Stimulated activated naive B cell treated with anti-CD40 and anti-IgM and Interleukin-4, amounts not matched to agents 10 μg/mL and 1 μg/mL and 100 μg/mL, for 72 hours (primary cell): ENCODE measurements at places on chromosomes 6 and 20.

DNA sequence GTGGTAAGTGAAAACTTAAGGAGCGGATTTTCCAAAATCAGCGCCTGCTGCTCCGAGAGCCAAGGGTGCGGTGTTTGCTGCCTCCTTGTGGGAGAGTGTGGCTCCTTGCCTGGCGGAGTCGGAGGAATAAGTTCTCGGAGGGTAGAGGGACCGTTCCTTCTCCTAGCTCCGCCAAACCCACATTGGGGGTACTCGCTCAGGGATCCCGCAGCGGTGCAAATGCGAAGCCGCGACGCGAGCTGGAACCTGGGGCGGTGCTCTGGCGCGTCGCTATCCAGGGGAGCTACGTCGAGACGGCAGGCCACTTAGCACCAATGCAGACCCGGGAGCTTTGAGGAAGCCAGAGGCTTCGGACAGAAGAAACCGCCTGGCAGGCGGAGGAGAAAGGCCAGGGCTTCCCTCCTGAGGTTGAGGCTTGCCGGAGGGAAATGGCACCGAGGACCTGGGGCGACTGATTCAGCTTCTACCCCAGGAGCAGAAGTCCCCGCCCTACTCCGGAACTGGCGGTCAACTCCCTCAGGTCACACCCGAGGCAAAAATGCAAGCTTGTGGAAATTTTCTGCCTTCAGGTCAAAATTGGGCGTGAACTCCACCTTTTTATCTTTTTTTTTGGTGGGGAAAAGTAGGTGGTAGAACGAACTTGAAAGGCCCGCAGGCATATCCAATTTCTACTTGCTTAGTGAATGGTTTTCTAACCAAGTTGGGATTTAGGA, 5.7 kb upstream of the DDX43 start:
- DNase-seq: peak; percentile 31

DNA sequence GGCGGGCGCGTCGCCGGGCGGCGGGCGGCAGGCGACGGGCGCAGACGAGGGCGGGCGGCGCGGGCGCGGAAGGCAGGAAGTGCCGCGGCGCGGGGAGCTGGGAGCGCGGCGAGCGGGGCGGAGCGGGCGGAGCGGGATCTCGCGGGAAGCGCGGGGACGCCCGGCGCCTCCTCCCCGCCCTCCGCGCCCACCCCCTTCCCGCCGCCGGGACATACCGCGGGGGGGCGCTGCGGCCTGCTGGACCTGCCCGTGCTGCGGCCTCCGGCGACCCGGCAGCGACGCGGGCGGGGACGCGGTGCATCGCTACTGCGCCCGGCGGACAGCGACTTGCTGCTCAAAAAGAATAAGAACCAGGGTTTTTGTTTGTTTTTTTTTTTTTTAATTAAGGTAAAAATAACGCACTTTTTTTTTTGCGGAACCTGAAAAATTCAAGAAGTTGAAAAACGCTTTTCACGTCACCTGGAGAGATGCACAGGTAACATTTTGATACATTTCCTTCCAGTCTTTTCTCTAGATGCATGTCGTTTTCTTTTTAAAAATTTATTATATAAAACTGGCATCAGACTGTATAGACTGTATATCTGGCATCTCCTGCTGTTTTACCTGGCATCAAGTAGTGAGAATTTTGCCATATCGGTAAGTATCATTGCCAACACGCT, at the start of gene CENPB:
Gene CENPB, minus strand, starts transcription at position 76 of the 659 bp plus-strand sequence. CDS start 257 bp downstream, outside the sequence.
- peak; percentile 90 for DNase-seq

DNA sequence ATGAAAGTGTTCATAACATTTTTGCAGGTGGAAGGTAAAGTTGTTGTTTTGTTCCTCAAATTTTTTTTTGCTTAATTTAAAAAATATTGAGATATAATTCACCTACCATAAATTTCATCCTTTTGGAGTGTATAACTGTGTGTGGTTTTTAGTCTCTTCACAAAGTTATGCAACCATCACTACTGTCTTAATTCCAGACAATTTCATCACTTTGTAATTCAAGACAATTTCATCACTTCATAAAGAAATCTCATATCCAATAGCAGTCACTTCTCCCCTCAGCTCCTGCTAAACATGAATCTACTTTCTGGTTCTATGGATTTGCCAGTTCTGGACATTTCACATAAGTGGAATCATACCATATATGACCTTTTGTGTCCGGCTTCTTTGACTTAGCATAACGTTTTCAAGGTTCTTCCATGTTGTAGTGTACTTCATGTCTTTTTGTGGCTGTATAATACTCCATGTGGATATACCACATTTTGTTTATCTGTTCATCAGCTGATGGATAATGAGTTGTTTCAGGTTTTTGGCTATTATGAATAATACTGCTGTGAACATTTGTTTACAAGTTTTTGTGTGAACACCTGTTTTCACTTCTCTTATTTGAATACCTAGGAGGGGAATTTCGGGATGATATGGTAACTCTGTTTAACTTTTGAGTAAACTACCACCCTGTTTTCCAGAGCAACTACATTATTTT, 18.8 kb downstream of the ZFAND3 start:
- DNase-seq: no peak

DNA sequence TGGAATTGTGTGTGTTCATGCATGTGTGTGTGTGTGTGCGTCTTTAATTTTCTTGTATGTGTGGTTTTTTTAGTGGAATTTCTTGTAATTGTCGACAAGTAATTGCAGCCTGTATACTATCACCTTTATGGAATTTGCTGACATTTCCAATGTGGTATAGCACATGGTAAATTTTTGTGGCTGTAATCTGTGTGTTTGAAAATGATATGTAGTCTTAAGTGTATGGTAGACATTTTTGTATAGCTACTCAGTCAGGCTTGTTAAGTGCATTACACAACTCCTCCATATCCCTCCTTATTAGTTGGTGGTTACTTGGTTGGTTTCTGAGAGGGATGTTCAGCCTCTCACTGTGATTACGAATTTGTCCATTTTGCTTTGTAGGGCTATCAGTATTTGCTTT, 384.5 kb upstream of the HSF2 start:
- DNase-seq: no peak

GRCh38 chr20:4926531-4927156, 74.7 kb downstream of the SLC23A2 start:
- DNase-seq: no peak

- no peak for DNase-seq
Measured at GRCh38 chr6:166569206-166569605, 17.3 kb downstream of the RAMACL start.

GRCh38 chr6:11622156-11622555, 84.6 kb downstream of the TMEM170B start:
- DNase-seq: no peak

DNA sequence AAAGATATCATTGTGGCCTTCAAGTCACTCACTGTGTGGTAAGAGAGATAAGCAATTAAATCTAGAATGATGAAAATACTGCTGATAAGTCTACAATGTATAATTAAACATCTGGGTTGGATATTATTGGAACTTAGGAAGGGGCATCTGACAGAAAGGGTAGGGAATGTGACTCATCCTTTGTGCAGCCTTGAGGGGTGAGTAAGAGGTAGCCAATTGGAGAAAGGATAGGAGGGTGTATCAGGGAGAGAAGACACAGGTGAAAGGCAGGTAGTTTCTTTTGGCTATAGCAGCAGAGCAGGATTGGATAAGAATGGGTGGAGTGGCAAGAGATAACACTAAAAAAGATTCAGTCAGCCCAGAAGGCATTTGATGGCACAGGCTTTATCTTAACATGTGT, 182.0 kb downstream of the COL21A1 start:
- no peak for DNase-seq

DNA sequence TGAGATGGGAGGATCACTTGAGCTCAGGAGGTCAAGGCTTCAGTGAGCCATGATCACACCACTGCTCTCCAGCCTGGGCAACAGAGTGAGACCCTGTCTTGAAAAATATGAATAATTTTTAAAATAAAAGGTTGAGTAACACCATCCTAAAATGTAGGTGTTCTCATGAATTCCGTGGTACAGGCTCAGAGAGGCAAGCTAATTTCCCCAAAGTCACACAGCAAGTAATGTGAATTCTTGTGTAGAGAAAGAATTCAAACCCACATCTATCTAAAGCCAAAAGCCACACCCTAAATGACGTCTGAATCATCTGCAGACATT, 80.5 kb downstream of the ZNF217 start:
- DNase-seq: no peak

GRCh38 chr6:169575365-169575764, 126.5 kb downstream of the WDR27 start:
- no peak for DNase-seq

DNA sequence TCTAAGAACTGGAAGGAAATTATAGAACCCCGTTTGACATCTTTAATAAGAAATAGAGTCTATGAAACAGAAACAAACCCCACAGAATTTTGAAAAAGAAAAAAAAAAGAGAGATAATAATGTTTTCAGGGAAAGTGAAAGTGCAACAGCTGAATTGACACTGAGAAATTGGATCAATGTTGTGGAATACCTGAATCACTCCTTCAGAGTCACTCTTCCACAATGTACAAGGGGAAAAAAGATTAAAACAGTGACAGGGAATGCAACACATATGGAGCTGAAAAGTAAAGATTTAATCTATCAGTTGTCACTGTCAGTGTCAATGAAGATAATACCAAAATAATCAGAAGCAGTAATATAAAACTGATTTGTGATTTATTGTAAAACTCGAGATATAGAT, 520.8 kb upstream of the HS3ST5 start:
- DNase-seq: no peak

DNA sequence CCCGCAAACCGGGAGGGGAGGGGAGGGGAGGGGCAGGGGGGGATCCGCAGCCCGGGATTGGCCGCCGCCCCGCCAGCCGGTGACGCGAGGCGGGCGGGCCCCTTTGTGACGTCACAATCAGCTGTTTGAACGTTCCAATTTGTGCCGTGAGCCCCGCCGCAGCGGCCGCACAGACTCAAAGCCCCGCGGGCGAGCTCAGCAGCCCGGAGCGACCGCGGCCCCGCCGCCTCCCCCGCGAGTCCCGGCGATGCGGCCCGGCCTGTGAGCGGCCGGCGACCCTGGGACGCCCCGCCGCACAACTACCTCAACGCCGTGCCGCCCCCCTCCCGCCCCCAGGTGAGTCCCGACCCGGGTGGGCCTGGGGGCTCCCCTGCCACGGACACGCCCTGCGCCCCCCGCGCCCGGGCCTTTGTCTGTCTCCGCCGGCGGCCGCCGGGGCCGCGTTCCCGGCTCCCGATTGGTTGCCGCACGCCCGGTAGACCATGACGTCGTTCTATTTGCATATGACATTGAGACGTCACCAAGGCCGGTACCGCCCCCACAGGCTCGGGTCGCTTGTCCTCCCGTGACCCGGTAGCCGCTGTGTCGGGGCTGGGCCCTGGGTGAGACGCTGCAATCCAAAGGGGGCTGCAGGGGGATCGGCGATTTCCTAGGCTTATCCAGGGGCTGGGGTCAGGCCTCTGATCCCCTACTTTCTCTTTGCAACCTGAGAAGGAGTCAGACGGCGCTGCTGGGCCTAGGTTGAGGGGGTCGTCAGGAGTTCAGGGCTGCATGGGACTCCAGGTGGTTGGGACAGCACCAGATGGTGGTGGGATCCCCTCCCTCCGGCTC, at the start of gene TP53INP2:
Gene TP53INP2, plus strand, starts transcription at position 168 of the 831 bp plus-strand sequence. CDS start 4,396 bp downstream, outside the sequence.
- peak; percentile 81 for DNase-seq

- DNase-seq: no peak
Measured at GRCh38 chr20:61115364-61116065, 136.5 kb upstream of the CDH4 start.

GRCh38 chr6:116287689-116288282, 8.1 kb upstream of the TSPYL1 start:
- no peak for DNase-seq

- DNase-seq: no peak
Measured at GRCh38 chr6:133277228-133277899, 36.2 kb downstream of the EYA4 start.

GRCh38 chr6:106820412-106820852, 154.1 kb downstream of the CD24 start:
- DNase-seq: no peak

GRCh38 chr6:114087496-114087895, 116.5 kb upstream of the HDAC2 start:
- no peak for DNase-seq

DNA sequence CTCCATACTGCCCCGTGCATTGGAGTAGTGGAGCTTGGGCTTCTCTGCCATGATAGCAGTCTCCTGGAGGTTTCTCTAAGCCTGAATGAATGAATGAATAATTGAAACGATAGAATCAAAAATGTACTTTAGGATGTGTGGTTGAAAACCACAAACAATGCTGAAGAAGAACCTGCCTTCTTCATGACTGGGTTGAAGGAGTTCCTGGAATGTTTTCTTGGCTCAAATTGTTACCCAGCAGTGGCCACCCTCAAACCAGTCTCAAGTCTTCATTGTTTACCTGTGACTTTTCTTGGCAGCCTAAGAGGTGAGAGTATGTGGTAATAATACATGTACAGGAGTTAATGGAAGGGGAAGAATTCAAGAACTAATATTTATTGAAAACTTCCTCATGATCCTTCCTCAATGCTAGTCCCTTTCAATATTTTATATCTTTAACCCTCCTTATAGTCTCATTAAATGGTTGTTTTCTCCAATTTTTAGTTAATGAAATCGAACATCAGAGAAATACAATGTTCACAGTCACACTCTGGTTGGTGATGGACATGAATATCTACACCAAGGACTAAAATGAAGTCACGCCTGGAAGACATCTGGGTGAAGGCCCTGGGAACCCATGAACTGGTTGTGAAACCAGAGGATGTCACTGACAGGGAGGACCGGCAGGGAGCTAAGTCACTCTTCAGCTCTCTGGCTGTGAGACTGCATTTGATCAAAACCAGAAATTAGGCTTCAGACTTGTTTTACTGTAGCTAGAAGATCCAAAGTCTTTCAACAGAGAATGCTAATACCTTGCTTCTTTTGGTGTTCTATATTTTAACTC, at the start of gene GSTA5:
Gene GSTA5, minus strand, starts transcription at position 51 of the 823 bp plus-strand sequence.
- DNase-seq: no peak

GRCh38 chr6:52976591-52977035, 18.5 kb downstream of the GSTA4 start:
- peak; percentile 78 for DNase-seq

GRCh38 chr6:114304304-114304887, 38.4 kb downstream of the HS3ST5 start:
- DNase-seq: no peak
